ENCODE measurements at places on chromosomes 4 and X.

- DNase-seq: no peak
These were observed 110.8 kb downstream of the AFF1 start for GRCh38 chr4:87045659-87046058.

DNA sequence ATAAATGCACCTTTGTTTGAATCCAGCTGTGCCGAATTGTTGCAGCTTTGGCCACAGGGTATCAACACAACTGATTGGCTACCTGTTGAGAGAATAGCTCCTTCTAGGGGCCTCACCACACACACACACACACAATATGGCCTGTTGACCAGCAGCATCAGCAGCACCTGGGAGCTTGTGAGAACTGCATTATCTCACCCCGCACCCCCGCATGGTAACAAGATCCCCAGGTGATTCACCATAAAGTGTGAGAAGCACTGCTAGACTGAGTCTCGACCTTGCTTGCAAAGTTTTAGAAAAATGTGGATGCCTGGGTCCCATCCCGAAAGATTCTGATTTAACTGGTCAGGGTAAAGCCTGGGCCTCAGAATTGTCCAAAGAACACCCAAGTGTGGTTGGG lies 176.9 kb upstream of the PRPS2 start:
- no peak for DNase-seq

DNA sequence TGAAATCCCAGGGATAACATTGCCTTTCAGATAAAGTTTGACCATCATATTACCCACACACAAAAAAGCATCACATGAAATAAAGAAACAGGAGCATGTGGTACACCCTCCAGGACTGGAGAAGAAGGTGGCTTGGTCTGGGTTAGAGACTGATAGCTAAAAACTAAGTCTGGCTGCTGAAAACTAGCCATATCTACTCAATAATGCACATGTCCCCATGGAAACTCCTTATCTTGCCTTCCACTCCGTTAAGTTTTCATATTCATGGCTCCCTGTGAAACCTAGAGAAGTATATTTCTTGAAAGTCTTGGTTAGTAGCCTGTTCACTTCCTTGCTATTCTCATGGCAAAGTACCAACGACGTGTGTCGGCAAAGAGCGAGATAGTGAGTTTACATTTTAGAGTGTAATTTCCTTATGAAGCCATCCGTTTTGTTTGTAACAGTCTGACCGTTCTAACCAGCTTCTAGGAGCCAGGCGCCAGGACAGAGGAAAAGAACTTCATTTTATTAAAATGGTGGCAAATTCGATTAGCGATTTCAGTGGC lies 6.7 kb upstream of the DCTD start:
- DNase-seq: no peak

GRCh38 chr4:78222575-78223186 lies 165.6 kb downstream of the FRAS1 start:
- DNase-seq: no peak

- DNase-seq: no peak
These were observed 7.3 kb downstream of the FNIP2 start for GRCh38 chr4:158776106-158776505.

GRCh38 chr4:78585633-78586032 lies 34.1 kb downstream of the ANXA3 start:
- DNase-seq: no peak

- no peak for DNase-seq
These were observed 45.2 kb upstream of the TRIM2 start for GRCh38 chr4:153159016-153159415.

GRCh38 chr4:169079942-169080827 lies 70.1 kb upstream of the CBR4 start:
- no peak for DNase-seq

- DNase-seq: no peak
These were observed 96.5 kb downstream of the NPNT start for GRCh38 chr4:105991726-105992125.

GRCh38 chr4:185710487-185710995 lies 101.5 kb downstream of the SORBS2 start:
- no peak for DNase-seq

GRCh38 chr4:19776021-19776459 lies 475.7 kb upstream of the SLIT2 start:
- DNase-seq: no peak

DNA sequence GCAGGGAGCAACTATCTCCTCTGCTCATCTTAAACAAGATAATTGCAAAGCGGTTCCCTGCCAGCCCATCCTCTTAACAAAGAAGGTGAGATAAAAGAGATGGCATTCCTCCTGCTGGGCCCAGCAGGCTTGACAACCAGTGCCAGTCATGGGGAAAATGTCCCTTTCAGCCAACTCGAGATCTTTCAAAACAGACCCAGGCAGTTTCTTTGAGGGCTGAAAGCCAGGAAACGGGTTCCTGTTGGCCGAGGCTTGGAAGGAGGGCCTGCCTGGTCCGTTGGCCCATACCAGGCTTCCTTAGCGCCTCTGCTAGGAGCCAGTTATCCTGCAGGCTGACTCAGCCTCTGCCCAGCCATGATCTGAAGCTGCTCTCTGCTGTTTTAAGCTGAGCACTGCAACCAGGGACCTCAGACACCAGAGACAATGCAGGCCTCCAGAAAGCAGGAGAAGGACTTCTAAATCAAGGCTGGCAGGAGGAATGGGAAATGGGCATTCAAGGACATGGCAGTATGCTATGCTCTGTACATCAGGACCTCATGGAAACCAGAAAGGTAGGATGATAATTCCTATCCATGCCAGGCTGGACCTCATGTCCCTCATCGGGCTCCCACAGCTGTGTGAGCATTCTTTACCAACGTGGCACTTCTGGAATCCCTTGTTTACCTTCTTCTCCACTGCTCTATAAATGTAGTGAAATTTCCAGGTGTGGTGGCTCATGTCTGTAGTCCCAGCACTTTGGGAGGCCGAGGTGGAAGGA lies 42.4 kb upstream of the SLC2A9 start:
- DNase-seq: no peak

GRCh38 chr4:95627024-95627605 lies 78.3 kb upstream of the UNC5C start:
- no peak for DNase-seq

- no peak for DNase-seq
These were observed 7.7 kb downstream of the P2RY8 start for GRCh38 chrX:1529328-1529727.

GRCh38 chrX:151790481-151791160 lies 56.1 kb downstream of the CNGA2 start:
- no peak for DNase-seq

DNA sequence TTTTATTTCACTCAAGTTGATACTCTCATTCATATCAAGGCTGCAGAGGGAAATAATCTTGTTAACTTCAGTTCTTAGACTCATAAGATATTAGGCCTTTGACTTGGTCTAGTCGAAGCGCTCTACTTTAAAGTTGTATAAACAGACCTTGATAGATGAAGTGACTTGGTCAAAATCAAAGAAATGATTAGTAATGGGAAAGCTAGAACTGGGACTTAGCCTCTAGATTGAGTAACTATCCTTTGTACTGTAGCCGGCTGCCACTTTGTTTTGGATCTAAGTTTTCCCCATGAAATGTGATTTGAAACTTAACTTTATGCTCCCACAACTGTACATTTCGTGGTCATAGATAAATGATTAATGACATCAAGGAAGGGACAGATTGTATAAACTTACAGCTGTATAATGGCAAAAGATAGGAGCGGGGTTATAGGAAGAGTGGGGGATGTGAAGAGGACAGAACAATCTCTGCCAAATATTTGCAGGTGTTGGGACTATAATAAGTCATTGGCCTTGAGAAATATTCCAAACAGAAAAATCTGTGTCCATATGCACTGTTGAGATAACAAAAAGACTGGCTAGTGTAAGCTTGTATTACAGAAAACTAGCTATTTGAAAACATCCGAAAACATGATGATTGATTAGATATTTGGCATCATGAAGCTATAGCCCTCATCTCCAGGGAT lies 17.2 kb downstream of the MID2 start:
- DNase-seq: no peak

DNA sequence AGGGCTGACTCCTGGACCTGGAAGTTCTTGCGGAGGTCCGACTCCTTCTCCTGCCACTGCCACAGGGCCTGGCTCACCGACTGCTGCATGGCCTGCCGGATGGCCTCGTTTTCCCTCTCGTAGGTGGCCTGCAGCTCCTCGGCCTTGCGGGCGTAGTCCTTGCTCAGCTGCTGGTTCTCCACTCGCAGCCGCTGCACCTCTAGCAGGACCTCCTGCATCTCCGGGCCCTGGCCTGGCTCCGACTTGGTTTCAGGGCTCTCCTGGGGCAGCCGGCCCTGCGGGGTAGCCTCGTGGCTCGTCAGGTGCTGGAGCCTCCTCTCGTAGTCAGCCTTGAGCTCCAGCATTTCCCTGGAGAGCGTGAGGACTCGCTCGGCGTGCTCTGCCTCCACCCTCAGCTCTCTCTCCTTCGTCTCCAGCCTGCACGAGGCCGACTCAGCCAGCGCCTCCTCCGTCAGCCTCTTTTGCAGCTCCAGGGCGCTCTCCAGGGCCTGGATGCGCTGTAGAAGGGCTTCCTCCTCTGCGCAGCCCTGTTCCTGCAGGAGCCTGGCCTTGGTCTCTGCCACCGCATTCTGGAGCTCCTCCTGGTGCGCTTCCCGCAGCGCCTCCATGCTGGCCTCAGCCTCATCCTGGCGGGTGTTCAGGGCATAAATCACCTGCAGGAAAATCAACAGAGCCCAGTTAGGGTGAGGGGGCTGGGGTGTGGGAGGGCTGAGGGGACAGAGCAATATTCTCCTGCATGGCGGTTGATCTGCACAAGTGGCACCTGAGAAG lies 72.2 kb downstream of the FAM184B start:
- DNase-seq: no peak

DNA sequence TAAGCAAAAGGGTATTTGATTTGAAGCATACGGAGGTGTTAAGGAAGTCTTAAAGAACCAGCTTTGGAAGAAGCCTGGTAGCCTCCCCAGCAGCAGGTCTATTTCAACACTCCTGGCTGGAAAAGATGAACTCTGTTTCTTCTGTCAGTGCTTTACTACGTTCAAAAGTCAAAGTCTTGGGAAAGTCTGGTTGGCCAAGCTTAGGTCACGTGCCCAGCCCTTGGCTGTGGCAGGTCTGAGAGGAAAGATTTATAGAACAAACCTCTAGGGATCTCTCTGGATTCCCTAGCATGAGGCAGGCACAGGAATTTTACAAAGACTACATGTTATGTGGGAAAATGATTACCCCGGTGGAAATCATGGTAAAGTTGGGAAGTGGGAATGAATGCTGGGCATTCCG lies 8.6 kb upstream of the ARHGAP10 start:
- DNase-seq: no peak

DNA sequence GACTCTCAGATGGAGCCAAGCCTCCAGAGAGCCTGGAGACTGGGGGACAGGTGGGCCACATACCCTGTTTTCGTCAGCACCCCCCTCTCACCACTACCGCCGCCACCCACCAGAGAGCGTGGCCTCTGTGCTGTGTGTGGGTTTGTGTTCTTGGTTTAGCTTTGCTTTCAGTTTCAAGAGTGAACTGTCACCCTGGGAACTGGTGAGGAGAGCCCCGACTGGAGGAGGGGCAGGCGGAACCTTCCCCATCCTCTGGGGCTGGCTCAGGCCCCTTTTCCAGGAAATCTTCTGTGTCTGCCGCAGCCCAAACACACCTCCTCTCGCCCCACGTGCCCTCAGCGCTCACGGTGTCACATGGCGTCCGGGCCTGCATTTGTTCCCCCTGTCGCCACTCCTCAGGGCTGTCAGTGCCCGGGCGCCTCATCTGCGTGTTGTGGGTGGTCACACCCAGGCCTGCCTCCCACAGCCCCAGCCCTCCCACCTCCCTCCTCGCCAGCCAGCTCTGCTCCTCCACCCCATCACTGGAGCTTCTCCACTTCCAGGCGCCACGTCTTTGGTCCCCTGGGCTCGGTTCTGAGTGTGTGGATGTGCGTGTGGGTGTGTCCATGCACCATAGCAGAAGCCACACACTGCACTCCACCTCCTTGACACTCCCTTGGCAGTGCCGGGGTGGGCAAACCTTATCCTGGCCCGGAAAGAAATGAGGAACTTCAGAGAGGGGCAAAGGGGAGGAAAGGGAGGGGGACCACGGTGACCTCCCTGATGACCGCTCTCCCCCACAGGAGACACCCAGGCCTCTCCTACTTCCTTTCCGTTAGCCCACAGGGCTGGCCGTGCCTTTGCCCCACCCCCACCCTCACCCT lies 27.8 kb downstream of the ELF4 start:
- DNase-seq: no peak

GRCh38 chrX:44019911-44020310 lies 46.7 kb upstream of the NDP start:
- no peak for DNase-seq

DNA sequence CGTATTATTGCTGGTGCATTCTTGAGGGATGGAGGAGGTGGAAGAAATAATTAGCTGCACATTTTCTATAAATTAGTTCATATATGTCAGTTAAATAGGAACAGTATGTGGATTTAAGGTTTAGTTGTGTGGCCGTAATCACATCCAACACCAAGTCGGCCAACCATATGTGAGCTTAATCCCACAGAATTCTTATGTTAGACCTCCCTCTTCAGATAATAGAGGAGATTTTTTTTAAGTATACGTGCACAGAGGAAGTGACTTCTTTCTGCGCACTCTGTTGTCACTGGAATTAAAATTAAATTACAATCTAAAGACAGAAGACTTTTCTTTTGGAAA lies 2.1 kb downstream of the SEPTIN11 start:
- no peak for DNase-seq

DNA sequence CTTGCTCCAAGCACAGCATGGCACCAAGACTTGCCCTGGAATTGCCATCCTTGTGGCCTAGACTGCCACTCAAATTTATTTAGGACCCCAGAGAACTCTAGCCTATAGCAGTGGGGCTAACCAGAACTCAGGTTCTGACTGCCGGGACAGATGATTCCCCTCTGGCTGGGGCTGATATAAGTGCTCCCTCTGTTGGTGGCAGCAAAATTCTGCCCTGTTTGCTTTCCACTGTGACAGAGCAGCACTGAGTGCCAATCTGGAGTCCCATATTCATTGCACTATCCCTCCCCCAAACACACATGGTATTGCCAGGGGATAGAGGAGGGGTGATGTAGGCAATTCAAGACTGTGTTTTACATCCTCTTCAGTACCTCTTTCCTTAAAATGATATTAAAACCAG lies 1081.9 kb downstream of the FAT4 start:
- no peak for DNase-seq

DNA sequence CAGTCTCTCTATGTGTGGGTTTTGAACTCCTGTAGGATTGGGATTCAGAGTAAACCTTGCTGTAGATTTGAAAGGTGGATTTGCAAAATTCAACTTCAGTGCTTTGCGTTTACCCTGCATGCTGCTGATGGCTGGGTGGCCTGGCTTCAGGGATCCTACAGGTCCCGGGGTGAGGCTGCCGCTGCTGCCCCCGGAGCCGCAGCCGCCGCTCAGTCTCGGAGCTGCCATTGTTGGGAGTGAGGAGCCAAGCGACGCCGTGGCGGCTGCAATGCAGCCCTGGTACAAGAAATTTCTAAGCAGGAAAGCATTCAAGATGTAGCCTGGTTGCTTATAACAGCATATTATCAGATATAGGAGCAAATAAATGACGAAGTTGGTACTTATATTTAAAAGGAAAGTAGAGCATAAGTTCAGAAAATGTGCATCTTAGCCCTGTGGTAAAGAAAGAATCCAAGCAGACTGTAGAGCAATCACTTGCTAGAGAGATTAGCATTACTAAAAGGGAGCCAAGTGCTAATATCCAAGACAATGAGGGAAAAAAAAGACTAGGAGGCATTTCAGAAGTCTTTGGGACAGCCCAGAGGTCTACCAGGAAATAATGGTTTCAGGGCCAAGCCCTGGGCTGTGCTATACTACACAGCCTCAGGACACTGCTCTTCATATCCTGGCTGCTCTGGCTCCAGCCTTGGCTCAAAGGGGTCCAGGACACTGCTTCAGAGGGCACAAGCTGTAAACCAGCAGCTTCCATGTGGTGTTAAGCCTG lies 36.9 kb upstream of the CHIC1 start:
- no peak for DNase-seq

GRCh38 chr4:25575611-25576010 lies 80.0 kb upstream of the SLC34A2 start:
- DNase-seq: no peak

Data from D721Med (cell line).